Erythroblast (primary cell): ENCODE measurements at places on chromosomes 6 and 20.

- no peak for DNase-seq
Observed at GRCh38 chr6:138162955-138163575, 1.3 kb downstream of the ARFGEF3 start.

DNA sequence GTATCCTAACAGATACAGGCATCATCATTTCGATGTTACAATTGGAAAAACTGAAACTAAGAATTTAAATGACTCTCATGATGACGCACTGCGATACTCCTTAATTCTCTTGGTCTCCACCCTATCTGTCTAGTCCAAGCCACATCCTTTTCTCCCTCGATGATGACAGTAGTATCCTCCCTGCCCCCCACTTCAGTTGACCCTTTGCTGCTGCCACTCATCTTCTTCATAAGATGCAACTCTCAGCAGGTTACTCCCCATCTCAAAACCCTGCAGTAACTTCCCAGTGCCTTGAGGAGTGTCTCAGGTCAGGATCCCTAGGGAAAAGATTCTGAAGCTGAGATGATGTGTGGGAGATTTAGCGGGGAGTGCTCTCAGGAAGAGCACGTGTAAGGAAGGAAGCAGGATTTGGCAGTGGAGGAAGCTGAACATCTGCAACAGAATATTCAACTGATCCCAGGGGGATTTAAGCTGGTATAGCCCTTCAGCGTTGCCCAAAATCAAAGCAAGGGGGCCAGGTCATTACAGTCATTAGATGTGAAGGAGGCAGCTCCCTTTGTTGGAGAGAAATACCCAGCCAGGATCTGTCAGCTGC lies 16.1 kb downstream of the JPH2 start:
- DNase-seq, result no peak

DNA sequence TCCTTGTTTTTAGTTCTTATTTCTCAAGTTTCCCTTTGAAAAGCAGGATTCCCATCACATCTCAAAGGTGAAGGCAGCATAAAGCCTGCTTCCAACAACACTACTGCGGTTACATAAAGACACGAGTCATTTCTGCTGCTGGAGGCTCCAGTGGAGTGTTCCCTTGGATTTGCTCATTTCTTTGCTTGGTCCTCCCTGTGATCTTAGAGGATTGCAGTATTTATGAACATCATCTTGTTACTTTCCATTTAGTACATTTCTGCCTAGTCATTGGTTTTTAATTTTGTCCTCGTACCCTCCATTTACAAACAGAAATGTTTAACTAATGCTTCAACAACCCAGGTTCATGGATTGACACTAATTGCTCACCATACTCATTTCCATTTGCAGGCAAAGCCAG lies 298.8 kb downstream of the ZNF217 start:
- no peak for DNase-seq

GRCh38 chr6:163285691-163286090 lies 128.8 kb upstream of the QKI start:
- DNase-seq, result no peak

DNA sequence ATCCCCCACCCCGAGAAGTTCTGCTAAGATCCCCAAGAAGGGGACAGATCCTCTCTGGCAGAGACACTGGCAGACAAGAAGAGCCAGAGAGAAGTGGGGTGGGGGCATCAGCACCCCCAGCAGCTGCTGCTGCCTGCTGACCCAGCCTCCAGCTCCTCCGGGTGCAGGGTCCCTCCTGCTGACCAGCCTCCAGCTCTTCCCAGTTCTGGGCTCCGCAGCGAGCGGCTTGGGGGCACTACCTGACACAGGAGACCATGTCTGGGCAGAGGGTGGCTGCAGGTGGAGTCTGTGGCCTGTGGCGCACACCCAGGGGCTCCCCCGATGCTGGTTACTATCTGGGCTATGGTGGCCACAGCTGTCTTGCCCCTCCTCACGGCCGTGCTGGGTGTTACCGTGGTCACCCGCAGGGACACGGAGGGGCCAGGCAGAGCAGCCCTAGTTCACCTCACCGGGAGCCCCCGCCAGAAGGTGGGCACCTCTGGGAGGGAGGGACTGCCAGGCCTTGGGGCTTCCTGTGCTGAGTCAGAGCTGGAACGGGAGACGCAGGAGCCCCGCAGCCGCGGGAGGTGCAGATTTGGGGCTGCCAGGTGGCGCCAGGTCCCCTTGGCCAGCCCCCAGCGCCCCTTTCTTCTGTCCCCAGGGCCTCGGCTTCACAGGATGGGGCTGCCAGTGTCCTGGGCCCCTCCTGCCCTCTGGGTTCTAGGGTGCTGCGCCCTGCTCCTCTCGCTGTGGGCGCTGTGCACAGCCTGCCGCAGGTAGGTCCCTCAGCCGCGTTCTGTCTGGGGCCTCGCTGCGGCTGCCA lies 630 bp downstream of the LIME1 start:
- no peak for DNase-seq

DNA sequence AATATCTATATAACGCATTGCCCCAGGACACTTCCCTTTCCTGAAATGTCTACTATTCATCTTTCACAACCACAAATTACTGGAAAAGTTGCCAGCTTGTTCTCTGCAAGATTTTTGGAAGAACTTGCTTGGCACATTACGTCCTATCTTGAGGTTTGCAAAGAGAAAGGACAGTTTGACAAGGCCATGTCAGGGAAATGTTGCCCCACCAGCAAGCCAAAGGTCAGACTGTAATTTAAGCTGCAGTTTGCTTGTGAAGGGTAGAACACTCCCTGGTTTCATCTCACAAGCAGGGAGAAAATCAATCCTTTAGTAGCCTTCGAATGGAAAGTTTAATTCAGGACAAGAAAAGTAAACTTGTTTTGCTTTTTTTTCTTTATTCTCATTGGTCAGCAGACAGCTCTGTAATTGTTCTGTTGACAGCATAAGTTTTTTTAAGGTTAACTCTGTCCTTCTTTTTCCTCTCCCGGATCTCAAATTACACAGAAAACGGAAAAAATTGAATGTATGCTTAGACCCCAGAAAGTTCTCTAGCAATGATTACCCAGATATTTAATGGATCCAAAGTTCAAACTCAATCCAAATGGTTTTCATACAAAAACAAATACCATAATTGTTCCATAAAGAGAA lies 541.8 kb upstream of the NRSN1 start:
- DNase-seq, result no peak

GRCh38 chr6:141925001-141925400 lies 207.7 kb upstream of the GJE1 start:
- no peak for DNase-seq

DNA sequence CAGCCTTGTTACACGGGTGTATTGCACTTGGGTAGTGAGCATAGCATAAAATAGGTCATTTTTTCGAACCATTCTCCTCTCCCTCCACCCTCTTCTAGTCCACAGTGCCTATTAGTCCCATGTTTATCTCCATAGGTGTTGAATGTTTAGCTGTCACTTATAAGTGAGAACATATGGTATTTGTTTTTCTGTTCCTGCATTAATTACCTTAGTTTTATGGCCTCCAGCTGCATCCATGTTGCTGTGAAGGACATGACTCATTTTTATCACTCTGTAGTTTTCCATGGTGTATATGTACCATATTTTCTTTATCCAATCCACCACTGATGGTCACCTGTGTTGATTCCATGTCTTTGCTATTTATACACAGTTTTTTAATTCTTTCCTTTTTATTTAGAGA lies 889.5 kb downstream of the EYS start:
- no peak for DNase-seq

- no peak for DNase-seq
Observed at GRCh38 chr20:33062105-33062824, 8.6 kb downstream of the BPIFB3 start.

DNA sequence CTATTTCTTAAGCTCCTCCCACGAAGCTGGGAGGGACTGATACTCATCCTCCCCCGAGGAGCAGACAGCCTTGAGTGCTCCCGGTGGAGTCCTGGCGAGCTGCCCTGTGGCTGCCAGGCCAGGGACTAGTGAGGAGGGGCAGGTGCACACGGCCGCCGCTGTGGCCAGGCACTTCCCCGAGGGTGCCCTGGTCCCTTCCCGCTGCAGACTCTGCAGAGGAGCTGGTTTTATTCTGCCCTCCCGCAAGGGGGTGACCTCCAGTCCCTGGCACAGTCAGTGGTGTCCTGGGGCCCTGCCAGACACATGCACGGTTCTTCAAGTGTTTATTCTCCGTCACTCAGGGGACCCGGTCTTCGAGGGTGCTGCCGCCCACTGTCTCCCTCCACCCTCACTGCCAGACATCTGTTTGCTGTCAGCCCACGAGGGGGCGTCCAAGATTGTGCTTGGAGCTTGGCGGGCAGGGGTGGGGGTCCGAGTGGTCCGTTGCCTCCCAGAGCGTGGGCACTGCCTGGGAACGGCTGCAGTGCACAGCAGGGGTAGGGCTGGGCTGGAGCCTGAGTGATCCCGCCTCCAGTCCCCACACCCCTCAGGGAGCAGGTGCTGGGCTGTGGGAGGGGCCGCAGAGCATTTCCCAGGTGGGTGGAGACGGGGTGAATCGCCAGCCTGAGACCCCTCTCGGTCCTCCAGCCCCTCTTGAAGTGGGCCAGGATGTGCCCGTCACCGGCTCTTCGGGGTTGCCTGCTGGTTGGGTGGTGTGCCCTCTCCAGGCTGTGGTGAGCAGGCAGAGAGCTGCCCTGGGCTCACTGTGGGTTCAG lies 3.1 kb upstream of the CABLES2 start:
- peak; percentile 70 for DNase-seq
